ENCODE measurements at places on chromosomes 2 and 18.
A peak's percentile ranks its signal among the peaks of the same experiment; 100 is the strongest.

GRCh38 chr2:191321861-191322662 lies 76.9 kb downstream of the MYO1B start:
- peak; percentile 77 for DNase-seq

GRCh38 chr2:26756337-26756736 lies 7.7 kb upstream of the SLC35F6 start:
- DNase-seq: no peak

- DNase-seq: peak; percentile 75
Measured at GRCh38 chr2:88753833-88754584, 62.5 kb downstream of the RPIA start.

- DNase-seq: no peak
Measured at GRCh38 chr2:221567231-221567760, 4.8 kb downstream of the EPHA4 start.

GRCh38 chr2:170530284-170530745 lies 184.8 kb upstream of the SP5 start:
- DNase-seq: no peak

DNA sequence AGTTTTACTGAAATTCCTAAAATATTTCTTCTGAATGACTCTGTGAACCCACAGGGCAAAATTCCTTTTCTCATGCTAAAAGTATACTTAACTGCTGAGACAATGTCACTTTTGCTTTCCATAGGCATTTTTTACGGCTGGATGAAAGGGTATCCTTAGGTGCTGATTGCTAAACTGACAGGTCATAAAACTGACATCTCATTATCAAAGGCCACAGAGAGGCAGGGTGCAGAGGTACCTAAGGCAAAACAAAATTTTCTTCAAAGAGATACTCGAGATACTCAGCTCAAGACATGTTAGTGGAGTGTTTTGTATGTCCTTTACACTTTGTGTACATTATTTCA lies 62.0 kb upstream of the WDR75 start:
- DNase-seq: no peak

DNA sequence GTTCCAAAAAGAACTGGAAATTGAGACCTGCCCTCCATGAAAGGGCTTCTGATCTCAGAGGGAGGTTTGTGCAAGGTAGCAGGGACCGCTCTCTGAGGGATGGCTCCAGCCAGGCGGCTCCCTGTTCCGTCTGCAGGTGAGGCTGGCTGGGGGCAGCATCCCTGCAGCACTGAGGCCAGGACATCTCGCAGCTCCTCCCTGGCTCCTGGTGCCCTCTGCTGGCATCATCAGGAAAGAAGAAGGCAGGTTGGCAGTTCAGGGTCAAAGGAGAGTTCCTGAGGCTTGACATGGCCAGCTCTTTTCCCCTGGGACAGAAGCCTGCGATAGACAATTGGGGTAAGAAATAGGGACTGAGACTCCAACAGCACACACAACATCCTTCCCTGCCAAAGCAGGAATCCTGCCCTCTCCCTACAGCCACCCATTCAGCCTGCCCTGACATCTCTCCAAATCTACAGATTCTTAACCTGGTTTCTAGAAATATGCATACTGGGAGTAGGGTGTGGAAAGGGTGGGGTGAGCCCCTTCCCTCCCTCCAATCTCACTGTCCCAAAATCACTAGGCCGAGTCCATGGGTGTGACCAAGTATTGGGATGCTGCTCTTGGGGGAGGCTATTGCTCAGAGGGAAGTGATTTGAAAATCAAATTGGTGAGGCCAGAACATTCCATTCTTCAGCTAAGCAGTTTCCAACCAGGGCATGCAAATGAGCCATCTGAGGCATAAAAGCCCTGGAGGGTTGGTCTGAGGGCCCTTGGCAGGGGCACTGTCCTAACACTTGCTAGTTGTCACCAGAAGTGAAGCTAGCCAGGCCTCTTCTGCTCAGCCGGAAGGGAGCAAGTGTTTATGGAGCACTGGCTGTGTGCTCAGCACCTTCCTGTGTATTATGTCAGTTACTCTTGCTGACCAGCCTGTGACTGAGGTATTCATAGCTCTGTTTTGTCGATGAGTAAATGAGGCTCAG lies 185.4 kb downstream of the TFCP2L1 start:
- no peak for DNase-seq

DNA sequence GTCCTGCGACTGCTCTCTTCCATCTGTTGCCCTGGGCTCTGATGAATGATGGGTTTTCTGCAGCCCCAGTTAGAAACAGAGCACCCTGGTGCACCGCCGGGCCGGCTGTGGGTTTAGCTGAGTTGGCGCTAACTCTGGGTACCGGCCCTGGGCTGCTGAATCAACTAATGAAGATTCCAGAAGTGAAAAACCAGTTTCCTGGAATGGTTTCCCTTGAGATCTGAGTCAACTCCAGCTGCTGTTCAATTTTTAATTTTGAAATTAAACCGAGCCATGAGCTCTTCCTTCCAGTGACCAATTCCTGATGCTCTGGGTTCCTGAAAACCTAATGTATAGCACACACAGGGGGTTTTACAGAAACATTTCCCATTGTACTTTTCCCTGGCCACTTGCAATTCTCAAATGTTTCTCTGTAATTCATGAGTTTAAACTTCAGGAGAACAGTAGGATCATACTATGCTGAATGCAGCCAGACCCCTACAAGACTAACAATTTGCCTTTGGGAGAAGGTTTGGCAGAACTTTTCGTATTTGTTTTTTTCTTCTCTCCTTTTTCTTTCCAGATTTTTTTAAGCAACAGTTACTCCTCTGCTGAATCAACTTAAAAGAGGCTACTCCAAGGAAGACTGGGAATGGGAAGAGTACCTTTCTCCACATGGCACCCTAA lies 5.5 kb downstream of the COL6A3 start:
- DNase-seq: no peak

- DNase-seq: no peak
Measured at GRCh38 chr2:28400921-28401320, 8.3 kb downstream of the FOSL2 start.

- DNase-seq: no peak
Measured at GRCh38 chr2:21301871-21302455, 178.2 kb downstream of the TDRD15 start.

GRCh38 chr2:156065912-156066311 lies 266.6 kb downstream of the NR4A2 start:
- DNase-seq: peak; percentile 20

- DNase-seq: peak; percentile 38
Measured at GRCh38 chr18:11040823-11041656, 108.3 kb downstream of the PIEZO2 start.

- peak; percentile 55 for DNase-seq
Measured at GRCh38 chr2:213150315-213151097, 906 bp downstream of the IKZF2 start.

DNA sequence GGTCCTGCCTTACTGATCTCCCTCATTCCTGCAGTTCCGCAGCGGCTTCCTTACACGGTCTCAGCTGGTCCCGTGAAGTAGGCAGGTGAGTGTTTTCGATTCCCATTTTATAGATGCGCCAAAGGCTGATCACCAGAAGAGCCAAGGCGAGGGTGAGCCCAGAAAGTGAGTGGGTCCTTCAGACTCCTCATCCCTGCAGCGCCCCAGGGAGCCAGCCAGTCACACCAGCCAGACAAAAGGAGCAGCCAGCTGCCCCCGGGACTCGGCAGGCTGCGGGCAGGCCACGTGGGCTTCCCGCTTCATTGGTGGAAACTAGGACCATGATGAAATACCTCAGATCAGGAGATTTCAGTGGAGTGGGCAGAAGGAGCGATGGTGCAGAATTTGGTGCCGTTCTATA lies 85.9 kb downstream of the SMAD7 start:
- DNase-seq: no peak

DNA sequence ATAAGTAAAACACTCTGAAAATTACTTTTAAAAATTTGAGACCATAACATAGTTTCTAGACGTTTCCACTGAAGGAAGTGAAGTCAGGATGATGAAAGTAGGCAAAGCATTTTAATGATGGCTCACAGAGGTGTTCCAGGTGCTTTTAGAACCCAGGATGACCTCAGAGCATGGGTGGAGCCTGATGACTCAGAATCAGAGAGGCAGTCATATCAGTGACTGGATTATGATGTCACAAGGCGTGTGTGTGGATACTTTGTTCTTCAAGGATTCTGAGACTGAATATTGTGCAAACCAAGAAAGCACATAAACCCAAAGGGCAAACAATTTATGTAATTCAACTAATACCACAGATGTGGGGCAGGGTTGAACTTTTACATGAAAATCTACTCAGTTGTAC lies 208.0 kb upstream of the FBXO11 start:
- DNase-seq: no peak

DNA sequence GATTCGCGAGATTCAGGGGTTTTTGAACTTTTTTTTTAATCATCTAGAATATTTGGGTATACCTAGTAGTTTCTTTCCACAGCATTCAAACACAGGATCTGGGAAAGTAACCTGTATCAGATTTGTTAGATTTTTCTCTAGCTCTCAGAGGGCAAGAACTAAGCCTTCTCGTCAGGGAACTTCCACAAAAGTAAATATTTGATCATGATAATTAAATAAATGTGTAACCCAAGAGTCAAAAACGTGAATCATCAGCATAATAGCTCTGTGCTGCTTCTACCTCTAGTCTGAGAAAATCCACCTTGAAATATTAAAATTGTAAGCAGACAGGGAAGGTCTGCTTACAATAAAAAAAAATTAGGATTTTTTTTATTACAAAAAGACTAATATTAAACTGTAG lies 225.7 kb upstream of the SPOPL start:
- DNase-seq: no peak

GRCh38 chr18:65347446-65347845 lies 403.4 kb upstream of the CDH7 start:
- DNase-seq: no peak

- DNase-seq: no peak
Measured at GRCh38 chr2:32976409-32977063, 29.8 kb downstream of the LTBP1 start.

- no peak for DNase-seq
Measured at GRCh38 chr2:218963601-218964000, 4.1 kb downstream of the CDK5R2 start.

DNA sequence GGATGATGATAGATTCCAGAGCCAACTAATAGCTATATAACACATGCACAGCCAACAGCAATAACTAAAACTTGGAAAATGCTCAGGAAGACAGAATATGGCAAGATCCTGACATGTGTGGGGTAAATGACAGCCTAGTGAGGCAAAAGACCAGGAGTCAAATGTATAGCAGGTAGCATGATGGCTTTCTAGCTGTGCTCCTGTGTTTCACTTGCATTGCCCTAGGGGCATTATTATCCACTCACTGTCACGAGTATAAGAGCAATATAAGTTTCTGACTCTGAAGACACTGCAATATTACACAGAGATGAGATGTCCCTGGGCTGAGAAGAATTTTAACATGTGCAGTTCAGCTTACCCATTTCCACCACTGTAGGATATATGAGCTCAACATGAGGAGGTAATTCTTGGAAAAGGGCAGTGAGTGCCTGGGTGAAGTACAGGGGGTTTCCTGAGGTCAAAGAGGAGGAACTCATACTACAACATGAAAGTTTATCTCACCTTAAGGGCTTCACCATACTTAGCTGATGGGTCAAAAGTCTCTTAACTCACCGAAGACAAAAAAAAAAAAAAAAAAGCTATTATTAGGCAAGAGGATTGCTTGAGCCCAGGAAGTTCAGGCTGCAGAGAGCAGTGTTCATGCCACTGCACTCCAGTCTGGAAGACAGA lies 1385.6 kb upstream of the SLC39A10 start:
- DNase-seq: no peak

DNA sequence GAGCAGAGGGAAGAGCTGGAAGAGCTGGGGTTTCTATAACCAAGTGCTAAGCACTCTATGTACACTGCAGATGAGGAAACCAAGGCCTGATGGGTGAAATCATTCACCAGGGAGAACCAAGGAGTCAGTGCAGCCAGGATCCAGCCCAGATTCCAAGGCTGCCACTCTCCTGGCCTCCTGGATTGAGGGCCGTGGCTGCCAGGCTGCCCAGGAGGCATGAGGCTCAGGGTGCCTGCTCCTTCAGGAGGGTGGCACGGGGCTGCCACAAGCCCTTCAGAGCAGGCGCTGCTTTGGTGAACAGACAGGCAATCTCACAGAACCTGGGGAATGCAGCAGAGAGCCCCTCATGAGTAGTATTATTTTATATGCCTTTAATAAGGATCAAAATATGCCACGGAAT lies 293.7 kb upstream of the HDAC4 start:
- DNase-seq: no peak

DNA sequence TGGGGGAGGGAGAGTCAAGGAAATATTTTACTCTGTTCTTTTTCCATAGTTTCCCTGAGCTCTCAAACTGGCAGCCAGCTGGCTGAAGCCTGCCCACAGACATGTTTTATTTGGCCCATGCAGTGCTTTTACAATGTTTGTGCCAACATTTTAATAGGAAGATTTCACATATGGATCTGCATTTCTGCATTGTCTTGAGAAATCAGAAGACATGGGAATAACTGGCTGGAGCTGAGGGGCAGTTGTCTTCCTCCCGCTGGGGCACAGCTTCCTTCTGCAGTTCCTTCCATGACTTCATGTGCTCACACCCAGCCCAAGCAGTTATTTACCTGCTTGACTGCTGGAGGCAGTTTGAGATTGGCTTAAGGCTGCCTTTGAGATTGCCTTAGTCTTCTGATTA lies 74.4 kb downstream of the PLCL1 start:
- no peak for DNase-seq

DNA sequence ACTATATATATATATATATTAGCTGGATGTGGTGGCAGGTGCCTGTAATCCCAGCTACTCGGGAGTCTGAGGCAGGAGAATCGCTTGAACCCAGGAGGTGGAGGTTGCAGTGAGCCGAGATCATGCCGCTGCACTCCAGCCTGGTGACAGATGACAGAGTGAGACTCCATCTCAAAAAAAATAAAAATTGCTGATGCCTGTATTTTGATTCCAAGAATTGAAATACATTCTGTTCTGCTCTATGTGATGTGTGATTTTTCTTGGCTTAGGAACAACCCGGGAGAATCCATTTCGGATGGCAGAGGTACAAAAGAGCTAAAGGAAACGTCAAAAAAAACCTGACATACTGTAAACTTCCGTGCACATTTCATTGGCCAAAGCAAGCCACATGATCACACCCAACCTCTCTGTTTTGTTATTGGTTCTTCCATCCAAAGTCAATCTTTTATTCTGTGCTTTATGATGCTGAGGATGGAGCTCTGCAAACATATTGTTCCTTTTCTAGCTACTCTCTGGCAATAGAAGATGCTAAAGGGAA lies 478.1 kb upstream of the MAP2 start:
- no peak for DNase-seq

- no peak for DNase-seq
Measured at GRCh38 chr2:171365232-171365631, 68.6 kb downstream of the METTL8 start.

DNA sequence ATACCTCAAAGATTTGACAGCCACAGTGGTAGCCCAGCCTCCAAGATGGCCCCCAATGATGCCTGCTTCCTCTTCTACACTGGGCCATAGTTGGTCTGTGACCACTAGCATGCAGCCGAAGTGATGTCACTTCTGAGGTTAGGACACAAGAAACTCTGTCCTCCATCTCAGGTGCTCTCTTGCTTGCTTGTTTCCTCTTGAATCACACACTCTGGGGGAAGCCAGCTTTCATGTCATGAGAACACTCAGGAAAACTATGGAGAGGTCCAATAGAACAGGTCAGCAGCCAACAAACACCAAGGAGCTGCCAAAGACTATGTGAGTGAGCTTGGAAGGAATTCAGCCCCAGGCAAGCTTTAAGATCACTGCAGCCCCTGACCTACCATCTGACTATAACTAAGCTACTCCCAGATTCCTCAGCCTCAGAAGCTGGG lies 3.3 kb upstream of the ADAM17 start:
- DNase-seq: no peak
